ENCODE measurements at places on chromosomes 6 and 20.
A peak's percentile ranks its signal among the peaks of the same experiment; 100 is the strongest.

DNA sequence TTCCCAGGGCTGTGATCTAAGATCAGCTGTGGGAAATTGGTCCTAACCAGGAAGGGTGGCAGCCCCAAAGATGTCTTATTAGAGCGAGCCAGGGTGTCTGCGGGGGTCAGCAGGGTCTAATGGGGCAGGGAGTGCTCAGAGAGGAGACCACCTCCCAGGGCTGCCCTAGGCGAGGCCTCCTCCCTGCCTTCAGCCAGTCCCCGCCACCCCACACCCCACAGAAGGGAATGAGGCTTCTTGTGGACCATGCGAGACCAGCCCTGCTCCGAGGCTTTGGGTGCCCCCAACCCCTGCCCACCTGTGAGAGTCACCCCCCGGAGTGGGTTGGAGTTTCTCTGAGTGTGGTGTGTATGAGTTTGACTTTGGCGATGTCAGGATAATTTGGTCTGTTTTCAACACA is 37.8 kb downstream of the SYNJ2 start:
- no peak for DNase-seq

- DNase-seq, result no peak
These were observed 203.1 kb downstream of the C6orf118 start for GRCh38 chr6:165106261-165106660.

- DNase-seq, result no peak
These were observed 104.2 kb upstream of the THEMIS start for GRCh38 chr6:128005009-128005408.

DNA sequence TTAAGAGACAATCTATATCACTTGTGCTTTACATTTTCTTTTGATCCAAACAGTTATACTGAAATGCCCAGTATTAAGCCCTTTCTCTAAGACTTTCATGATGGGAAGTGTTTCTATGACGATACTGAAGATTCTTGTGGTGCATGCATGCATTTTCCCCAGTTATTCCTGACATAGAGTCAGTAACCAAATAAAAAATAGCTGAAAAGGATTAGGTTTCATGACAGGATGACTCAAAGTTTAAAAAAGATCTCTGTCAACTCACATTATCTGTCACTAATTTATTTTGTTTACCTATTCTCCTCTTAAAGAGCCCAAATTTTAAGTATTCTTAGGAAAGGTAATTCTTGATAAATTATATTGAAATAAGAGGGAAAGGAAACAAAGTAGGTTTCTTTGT is 98.4 kb downstream of the SESN1 start:
- no peak for DNase-seq

GRCh38 chr6:50381099-50381415 is 331.3 kb upstream of the DEFB112 start:
- DNase-seq, result no peak

DNA sequence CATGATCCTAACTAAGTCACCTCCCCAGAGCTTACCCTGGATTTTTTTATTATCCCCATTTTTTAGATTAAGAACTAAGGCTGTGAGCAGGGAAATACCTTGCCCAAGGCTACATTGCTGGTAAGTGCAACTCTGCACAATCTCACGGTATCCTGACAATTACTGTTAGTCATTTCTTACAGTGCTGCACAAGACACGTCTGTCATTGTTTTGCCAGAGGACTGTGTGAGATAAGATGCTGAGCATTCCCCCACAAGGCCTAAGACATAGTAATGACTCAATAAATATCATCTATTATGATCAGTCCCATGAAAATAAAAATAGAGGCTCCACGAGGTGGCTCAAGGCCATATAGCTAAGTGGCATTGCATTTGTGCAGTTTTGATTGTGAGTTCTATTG is 21.0 kb downstream of the PFDN4 start:
- no peak for DNase-seq

DNA sequence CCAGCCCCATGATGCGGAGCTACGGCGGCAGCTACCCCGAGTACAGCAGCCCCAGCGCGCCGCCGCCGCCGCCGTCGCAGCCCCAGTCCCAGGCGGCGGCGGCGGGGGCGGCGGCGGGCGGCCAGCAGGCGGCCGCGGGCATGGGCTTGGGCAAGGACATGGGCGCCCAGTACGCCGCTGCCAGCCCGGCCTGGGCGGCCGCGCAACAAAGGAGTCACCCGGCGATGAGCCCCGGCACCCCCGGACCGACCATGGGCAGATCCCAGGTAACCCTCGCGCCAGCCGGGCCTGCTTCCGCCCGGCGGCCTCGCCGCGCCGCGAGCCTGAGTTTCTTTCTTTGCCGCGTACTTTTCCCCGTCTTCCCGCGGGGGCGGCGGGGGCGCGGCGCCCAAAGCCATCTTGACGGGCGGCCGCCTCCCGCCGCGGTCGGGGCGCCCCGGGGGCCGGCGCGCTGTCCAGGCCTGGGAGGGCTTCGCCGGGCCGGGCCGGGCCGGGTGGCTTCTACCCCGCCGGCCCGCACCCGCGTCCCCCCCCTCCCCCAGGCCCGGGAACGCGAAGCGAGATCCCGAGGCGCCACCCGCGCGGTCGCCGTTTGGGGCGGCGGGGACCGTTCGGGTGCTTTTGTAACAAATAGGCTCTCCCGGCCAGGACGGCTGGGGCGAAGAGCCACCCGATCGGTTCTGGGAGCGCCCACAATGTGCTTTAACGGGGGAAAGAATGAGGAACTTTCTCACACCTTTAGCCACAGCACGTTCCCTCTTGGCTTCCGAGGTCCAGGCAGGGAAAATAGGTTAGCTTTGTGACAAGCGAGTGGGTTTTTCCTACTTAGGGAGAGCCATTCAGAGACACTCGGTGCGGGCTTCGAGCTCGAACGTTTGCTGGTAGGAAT is 2.3 kb downstream of the ARID1B start:
- DNase-seq, result no peak

- DNase-seq, result no peak
These were observed 44.6 kb downstream of the SLC24A3 start for GRCh38 chr20:19256906-19257595.

DNA sequence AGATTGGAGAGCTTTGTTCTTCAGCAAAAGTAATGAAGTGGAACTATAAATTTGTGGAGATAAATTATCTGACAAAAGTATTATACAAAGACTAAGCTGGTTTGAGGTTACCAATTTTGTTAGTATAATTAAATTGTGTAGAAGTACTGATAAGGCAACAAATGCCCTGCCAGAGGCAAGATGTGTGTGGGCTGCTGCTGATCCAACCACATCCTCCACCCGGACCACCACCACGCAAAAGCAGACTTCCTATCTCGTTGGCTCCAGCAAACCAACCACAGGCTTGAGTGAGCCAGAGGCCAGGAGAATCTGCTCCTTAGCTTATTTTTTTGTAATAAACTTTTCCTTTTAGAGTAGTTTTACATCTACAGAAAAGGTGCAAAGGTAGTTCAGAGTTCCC is 1.1 kb upstream of the MYLK4 start:
- DNase-seq, result no peak

GRCh38 chr6:142902636-142903053 is 42.3 kb downstream of the HIVEP2 start:
- peak; percentile 96 for DNase-seq

GRCh38 chr6:106426250-106426970 is 65.9 kb downstream of the CRYBG1 start:
- DNase-seq, result no peak

GRCh38 chr6:107154801-107155160 is 39.5 kb upstream of the BEND3 start:
- no peak for DNase-seq

- no peak for DNase-seq
These were observed 97.8 kb downstream of the CRYBG1 start for GRCh38 chr6:106458021-106458986.

- DNase-seq, result no peak
These were observed 927.4 kb downstream of the KIF16B start for GRCh38 chr20:15645816-15646215.

DNA sequence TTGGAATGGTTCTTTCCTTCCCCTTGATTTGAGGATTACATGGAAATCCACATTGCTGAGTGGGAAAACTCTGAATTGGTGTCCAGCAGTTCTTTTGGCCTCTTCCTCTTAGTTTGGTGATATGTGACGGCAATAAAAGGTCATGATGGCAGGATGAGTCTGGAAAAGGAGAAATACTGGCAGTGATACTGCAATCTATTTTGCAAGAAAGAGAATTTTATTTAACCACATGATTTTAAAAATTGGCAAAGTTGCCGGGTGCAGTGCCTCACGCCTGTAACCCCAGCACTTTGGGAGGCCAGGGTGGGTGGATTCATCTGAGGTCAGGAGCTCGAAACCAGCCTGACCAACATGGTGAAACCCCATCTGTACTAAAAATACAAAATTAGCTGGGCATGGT is 73.1 kb downstream of the ADTRP start:
- no peak for DNase-seq

DNA sequence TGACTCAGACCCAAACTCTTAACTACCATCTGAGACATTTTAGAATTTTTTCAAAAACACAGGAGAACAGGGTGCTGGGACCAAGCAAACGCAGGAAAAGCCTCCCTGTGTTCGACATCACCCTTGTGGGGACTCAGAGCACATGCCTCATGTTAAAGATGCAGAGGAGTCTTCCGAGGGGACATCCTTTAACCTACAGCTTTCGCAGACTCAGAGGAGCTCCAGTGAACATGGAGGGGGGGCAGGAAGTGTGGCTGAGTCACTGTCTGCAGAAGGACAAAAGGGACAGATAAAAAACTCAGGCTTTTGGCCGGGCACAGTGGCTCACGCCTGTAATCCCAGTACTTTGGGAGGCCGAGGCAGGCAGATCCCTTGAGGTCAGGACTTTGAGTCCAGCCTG is 15.1 kb downstream of the BMP7 start:
- DNase-seq, result no peak

- DNase-seq, result no peak
These were observed 269.3 kb upstream of the CHD6 start for GRCh38 chr20:41887500-41887899.

- no peak for DNase-seq
These were observed 1.9 kb upstream of the SLC24A3 start for GRCh38 chr20:19210391-19211155.

GRCh38 chr6:169000022-169000421 is 253.6 kb downstream of the THBS2 start:
- DNase-seq, result no peak

GRCh38 chr6:113562248-113562647 is 294.9 kb upstream of the MARCKS start:
- no peak for DNase-seq

GRCh38 chr6:170178561-170179477 is 112.1 kb downstream of the DLL1 start:
- DNase-seq, result peak; percentile 23

DNA sequence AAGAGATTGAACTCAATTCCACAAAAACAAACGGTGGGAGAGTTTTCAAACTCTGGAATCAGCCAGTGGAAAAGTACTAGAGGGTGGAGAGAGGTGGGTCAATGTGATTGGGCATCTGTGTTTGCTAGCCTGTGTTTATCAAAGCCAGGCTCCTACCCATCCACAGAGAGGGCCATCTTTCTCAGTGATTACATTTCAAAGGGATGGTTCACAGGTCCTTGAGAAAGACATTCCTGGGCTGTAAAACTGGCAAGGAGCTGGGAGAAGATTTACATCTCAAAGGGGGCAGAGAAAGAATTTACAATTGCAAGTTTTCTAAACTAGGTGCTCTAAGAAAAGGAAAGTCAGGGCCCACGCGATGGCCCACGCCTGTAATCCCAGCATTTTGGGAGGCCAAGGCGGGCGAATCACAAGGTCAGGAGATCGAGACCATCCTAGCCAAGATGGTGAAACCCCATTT is 146.8 kb upstream of the UST start:
- DNase-seq, result no peak

DNA sequence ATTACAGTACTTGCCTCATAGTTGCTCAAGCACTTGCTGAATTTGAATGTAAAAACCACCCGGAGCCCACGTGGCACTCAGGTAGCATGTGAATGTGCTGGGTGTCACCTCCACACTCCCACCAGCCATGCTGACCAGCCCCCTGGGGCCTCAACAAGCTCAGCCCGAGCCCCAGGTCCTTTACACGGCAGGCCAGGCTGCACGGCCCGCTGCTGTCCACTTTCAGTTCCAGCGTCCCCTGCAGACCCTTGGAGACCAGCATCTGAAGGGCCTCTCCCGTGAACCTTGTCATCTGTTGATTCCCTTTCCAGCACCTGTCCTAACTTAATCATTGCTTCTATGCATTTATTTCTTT is 33.3 kb upstream of the ZBP1 start:
- no peak for DNase-seq

DNA sequence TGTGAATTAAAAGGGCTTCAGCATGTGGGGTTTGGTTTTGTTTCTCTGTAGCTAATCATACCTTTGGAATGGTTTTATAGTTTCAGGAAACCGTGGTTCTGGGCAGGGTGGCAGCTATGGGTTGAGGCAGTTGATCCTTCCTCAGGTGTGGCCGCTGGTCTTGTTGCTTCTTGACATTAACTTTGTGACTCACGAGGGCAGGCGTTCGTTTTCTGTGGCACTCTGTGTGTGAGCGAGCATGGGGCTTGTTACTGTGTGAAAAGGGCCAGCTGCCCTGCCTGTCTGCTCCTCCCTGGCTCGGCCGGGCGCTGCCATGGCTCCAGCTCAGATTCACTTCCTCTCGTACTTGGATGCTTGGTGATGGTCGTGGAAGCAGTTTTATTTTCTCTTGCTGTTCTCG is 16.2 kb downstream of the DNAJC5 start:
- DNase-seq, result no peak

- DNase-seq, result no peak
These were observed 92.8 kb upstream of the FAM184A start for GRCh38 chr6:119171088-119171841.

GRCh38 chr20:63695424-63696305 is 787 bp upstream of the TNFRSF6B start:
- no peak for DNase-seq

- DNase-seq, result no peak
These were observed 635 bp upstream of the ELOVL2 start for GRCh38 chr6:11044712-11045167.

- no peak for DNase-seq
These were observed 132.1 kb upstream of the CNR1 start for GRCh38 chr6:88298066-88298845.

GRCh38 chr6:143522039-143522600 is 10.6 kb upstream of the FUCA2 start:
- no peak for DNase-seq

- no peak for DNase-seq
These were observed 65.6 kb upstream of the RREB1 start for GRCh38 chr6:7042056-7042653.

- DNase-seq, result peak; percentile 12
These were observed 30.1 kb upstream of the SH3BGRL2 start for GRCh38 chr6:79600812-79601609.

DNA sequence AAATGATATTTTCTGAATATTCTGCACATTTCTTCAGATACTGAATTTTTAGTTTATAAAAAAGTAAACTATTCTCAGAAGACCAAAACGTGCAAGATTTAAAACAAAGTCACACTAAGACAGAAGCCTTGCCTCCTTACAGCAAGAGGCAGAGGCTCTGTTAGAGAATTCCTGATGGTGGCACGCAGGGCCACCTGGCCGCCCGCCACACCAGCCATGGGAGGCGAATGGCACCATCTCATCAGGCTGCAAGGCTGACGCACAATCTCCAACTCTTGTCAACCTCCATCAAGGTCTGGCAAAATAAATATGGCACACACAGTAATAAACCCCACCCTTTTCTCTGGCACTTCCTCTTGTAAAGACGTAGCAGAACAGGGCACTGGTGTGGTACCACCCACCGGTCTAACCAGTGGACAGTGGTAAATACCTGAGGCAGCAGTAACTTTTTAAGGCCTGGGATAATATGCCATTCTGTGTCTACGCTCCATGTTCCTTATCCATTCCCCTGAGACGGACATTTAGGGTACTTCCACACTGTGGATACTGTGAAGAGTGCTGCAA is 111.4 kb downstream of the WDR27 start:
- no peak for DNase-seq
